Activated T-cell treated with anti-CD3 and anti-CD28 coated beads, Interleukin-2, amount 50 U/mL, for 48 hours (primary cell): ENCODE measurements at places on chromosomes 6 and 20.

DNA sequence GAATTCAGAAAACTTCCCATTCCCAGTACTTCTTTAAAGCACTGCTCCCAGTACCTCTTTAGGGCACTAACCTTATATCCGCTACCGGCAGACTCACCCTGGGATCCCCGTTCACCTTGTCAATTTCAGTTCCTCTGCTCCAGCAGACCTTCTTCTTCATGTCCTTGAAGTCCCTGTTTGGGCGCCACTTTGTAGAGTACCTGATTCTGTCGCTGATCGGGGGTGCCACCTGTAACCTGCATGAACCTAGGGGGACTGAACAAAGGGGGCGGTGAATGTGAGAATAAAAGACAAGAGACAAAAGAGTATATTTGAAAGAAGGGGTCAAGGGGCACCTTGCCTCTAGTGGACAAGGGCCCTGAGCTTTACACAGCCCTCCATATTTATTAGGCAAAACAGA, 4.9 kb upstream of the GINS1 start:
- no peak for DNase-seq

DNA sequence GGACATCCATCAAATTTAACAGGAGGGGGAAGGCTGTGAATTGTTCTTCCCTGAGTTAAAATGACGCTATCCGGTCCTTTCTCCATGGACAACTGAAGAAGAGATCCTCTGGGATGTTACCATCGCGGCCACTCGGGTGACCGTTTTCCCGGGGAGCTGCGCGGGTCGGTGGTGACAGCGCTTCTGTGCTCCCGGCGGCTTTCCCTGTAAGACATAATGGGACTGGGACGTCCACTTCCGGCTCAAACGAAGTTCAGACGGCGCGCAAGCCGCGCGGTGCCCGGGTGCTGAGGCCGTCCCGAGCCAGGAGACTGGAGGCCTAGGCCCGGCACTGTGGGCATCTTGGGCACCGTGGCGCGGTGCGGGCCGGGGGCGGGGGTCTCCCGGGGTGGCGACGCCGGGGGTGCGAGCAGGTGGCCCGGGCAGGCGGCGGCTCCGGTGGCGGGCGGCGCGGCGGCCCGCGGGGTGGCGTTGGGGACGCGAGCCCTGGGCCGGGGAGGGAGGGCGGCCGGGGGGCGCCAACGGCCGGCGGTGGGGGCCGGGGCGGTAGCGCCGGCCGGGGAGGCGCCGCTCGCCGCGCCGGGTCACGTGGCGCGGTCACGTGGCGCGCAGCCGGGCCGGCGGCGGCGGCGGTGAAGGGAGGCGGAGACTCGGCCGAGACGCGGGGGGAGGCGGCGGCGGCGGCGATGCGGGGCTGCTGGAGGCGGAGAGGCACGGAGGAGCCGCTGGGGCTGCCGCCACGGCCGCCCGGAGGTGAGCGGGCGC, 63.6 kb downstream of the GTF2H5 start:
- DNase-seq: peak; percentile 78

DNA sequence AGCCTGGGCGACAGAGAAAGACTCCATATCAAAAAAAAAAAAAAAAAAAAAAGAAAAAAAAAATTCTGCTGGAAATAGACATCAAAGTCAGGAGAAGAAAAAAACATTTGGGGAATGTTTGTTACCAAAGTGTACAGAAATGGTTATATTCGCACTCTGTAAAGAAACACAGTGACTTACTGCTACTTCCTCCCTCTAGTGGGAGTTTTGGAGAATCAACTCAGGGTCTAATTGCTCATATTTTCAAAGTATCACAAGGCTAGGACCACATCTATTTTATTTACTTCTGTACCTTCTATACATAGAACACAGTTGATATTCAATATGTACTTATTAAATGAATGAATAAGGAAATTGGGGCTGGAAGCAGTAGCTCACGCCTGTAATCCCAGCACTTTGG, 24.4 kb downstream of the ARG1 start:
- DNase-seq: no peak

- no peak for DNase-seq
These were observed 118.2 kb downstream of the CD83 start for GRCh38 chr6:14235653-14236356.

DNA sequence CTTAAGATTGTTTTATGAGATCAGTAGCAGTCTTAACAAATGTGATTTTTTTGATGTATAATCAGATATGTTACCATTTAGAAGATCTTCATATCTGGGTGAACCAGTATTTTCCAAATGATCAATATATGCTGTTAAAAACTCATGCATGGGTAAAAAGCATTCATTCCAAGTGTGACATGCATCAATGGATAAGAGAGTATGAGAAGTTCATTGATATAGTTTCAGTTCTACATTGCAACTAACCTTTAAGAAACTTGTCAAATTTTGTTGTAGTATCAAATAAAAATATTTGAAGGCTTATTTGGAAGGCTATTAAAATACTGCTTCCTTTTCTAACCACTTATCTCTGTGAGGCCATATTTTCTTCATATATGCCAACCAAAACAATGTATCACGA, 117.7 kb downstream of the FIG4 start:
- DNase-seq: no peak

GRCh38 chr20:61684583-61685235, 381.0 kb downstream of the TAF4 start:
- no peak for DNase-seq

DNA sequence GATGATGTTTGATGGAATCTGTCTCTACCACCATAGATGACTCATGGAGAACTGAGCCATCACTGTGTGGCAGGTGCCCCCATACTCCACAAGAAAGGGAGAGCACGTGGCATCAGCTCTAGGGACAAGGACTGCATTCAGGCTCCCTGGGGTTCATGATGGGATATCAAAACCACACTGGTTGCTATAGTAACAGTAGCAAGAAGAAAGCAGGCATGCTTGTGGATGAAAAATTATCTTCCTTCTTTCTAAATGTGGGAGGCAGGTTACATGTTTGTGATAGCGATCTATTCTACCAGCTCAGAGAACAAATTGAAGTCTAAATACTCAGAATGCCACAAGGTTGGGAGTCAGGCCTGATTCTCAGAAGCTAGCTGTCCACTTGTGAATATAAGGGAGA, 224.2 kb downstream of the ARHGAP18 start:
- no peak for DNase-seq

- DNase-seq: no peak
These were observed 23.2 kb downstream of the CGA start for GRCh38 chr6:87071683-87072082.

GRCh38 chr20:17024513-17025119, 202.2 kb upstream of the PCSK2 start:
- DNase-seq: no peak

GRCh38 chr20:11270566-11270965, 596.8 kb upstream of the JAG1 start:
- DNase-seq: no peak

- DNase-seq: no peak
These were observed 37.2 kb upstream of the TFB1M start for GRCh38 chr6:155351273-155352129.

GRCh38 chr6:17850281-17850680, 137.2 kb downstream of the KIF13A start:
- DNase-seq: no peak

GRCh38 chr6:44737341-44737740, 349.8 kb downstream of the CDC5L start:
- DNase-seq: no peak

DNA sequence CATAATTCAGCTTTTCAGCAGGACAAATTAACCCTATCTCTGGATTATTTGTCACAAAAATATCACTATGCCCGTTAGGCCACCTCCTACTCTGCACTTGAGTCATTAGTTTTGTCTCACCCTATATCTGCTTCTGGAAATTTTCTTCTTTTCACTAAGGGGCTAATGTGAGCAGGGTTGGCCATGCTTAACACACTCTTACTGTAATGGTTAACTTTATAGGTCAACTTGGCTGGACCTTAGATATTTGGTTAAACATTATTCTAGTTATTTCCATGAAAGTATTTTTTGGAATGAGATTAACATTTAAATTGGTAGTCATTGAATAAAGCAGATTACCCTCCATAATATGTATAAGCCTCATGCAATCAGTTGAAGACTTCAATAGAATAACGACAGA, 394.6 kb upstream of the PTCHD4 start:
- no peak for DNase-seq

DNA sequence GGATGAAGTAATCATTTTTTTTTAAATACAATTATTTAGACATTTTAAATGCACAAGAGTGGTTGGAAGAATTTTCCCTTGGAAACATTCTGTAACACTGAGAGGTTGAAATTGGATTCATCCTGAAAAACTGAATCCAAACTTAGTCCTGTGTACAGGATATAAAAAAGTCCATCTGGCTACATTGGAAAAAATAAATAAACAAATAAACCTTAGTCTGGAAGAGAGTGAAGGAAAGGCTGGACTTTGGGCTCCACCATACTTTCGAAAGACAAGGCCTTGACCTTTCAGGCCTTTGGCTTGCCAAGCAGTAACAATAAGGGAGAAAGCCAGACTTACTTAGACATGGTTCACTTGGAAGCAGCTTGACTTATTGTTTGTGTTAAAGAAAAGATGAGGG, 664.3 kb downstream of the TENT5A start:
- no peak for DNase-seq

GRCh38 chr6:18328070-18328469, 59.1 kb upstream of the RNF144B start:
- DNase-seq: no peak

- no peak for DNase-seq
These were observed 40.2 kb upstream of the IFNGR1 start for GRCh38 chr6:137259349-137259748.

DNA sequence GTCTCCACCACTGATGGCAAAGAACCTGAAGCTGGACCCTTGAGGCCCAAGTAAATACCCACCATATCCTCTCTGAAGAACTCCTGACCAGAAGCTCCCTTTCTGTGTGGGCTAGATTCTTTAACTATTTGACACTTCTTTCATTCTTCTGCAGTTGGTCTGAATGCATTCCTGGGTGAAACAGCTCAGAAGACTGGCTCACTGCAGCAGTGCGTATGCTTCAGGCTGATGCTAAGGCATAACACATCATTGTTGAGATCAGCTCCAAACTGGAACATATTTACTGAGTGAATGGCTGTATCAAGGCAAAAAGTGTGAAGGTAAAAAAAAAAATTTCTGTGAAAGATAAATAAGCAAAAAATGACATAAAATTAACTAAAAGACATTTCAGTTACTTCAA, 19.7 kb downstream of the ZSCAN23 start:
- no peak for DNase-seq

GRCh38 chr6:17710331-17710730, 3.6 kb upstream of the NUP153 start:
- DNase-seq: no peak

GRCh38 chr6:66731310-66731709, 1024.3 kb upstream of the EYS start:
- DNase-seq: no peak

DNA sequence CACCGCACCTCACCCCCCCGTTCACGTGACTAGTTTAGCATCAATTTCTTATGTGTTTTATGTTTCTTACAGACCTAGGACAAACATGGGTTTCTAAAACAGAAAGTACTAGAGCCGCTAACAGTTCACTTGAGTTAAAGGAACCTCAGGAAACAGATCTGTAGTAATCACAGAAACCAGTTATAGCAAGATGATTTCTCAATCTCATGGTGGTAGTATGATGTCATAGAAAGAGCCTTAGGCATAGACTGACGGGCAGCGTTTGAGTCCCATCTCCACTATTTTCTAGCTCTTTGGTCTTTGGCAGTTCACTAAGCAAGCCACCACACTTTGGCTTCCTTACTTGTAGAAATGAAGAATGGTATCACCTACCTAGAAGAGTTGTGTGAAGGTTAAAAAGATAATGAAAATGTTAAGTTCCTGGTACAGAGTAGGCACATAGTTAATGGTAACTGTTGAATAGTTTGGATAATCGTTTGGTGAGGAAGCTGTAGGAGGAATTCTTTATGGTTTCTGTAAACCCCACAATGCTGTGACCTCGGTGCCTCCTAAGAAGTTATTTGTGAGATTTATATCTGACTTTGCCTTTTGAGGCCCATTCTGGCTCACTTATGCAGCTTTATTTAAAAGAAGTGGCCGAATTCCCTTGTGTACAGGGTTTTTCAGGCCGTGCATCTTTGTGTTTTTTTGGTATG, 21.3 kb downstream of the CTNNBL1 start:
- no peak for DNase-seq

DNA sequence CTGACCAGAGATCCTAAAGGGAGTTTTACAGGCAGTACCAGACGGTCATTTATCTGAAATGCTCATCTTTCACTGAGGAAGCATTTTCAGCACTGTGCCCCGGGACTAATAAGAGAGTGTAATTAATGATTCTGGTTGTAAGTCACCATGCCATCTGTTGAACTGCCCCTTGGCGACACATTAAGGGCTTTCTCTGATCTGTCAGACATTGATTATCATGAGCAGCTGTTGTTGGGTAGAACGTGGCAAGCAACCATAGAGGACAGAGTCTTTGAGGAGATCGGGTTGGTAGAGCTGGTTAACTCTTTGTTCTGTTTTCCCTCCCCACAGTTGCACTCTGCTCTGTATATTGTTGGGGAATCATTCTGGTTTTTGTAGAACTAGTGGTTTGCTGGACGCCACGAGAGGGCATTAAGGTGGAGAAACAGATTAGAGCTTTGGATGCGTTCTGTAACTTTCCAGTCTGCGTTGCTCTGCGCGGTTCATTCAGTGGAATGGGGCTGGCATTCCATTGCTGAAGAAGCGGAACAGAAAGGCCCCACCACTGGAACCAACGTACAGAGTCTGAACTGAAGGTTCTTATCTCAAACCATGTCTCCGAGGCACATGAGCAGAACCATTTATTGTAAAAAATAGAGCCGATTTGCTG, 34.3 kb downstream of the RPRD1B start:
- DNase-seq: no peak
